ENCODE measurements at places on chromosomes 11 and 22.
A peak's percentile ranks its signal among the peaks of the same experiment; 100 is the strongest.

- DNase-seq, result peak; percentile 47
These were observed 15.2 kb upstream of the TH start for GRCh38 chr11:2186669-2187279.

- DNase-seq, result no peak
These were observed 58.1 kb downstream of the OSBP2 start for GRCh38 chr22:30752771-30753170.

DNA sequence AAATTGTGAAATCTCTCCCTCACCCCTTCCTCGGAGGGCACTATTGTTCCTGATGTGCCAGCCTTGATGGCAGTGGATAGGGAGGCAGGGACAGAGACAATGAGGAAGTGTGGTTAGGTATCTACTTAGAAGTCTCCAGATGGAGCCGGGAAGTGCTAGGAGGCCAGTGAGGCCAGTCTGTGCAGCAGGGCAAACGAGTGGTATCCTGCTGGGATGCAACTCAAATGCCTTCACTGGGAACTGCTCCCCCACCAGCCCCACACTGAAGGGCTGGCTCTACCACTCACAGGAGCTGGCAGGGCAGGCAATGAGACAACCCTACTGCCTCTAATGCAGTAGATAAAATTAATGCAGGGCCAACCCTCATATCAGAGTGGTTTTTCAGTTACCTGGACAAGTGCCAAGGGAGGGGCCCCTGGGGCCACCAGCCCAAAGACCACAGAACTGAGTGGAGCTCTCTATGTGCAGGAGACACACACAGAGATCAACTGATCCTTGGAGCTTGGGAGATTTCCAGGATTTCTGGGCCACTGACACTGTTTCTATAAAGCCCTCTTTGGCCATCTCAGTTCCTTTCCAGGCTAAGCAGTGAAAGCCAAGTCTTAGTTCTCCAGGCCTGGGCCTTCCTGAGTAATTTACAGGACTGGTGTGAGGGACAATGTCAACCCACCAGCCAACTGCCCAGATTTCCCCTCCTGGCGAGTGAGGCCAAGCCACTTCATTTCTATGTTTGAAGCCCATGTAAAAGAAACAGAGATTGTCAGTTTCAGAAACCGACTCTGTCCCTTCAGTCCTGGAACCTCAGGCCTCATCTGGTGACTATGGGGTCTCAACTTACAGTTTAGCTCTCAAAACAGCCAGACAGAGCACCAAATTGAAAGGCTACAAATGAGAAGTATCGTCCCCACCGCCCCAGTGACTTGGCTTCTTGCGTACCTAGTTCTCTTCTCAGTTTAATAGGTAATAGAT lies 4.1 kb downstream of the MIF start:
- no peak for DNase-seq

DNA sequence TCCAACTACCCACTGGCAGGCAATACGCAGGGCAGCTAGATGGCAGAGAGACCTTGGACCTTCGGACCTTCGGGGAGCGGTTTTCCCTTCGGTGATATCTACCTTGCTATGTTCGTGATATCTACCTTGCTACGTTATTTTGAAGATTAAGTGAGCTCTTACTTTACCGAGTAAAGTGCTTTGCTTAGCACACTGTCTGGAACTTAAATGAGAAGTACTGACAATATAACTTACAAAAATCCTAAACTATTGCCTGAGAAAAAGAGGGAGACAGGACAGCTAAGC lies 1.0 kb upstream of the PRDM10 start:
- DNase-seq, result no peak

- no peak for DNase-seq
These were observed 261.4 kb upstream of the POU2AF2 start for GRCh38 chr11:110984147-110984546.

DNA sequence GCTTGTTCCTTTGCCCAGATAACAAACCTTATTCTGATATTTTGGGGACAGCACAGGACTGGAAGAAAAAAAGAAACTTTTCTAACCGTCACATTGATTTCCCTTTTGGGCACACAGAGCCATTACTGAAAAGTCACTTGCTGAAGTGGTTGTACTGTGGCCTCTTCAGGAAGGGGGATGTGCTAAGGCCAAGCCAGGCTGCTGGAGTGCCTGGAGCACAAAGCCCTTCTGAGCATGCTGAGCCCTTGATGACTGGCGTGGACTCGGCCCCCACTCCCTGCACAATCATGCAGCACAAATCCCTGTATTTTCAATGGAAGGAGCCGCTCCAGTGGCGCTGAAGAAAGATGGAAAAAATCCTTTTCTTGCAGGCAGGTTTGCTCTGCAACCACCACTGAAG lies 164.2 kb downstream of the NTM start:
- DNase-seq, result no peak

- no peak for DNase-seq
These were observed 18.7 kb downstream of the ALG12 start for GRCh38 chr22:49899530-49899929.

GRCh38 chr11:15665368-15665871 lies 550.7 kb downstream of the INSC start:
- DNase-seq, result no peak

- DNase-seq, result no peak
These were observed 25.4 kb downstream of the PATL1 start for GRCh38 chr11:59643390-59643789.

DNA sequence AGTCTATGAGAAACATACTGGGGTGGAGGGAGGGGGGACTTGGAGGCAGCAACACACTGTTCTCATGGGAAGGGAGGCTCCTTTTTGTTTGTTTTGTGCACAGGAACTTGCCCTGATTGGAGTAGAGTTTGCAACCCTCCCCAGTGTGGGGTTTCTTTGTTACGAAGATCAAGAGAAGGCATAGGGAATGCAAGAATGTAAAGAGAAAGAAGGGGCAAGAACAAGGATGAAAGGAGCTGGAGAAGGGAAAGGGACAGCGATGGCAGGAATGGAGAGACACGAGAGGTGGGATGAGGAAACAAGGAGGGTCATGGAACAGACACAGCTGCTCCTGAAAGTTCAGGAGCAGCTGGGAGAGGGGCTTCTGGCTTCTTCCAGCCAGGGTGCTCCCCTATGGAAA lies 611.7 kb downstream of the NTM start:
- no peak for DNase-seq

GRCh38 chr11:287821-288477 lies 977 bp upstream of the PGGHG start:
- peak; percentile 79 for DNase-seq

DNA sequence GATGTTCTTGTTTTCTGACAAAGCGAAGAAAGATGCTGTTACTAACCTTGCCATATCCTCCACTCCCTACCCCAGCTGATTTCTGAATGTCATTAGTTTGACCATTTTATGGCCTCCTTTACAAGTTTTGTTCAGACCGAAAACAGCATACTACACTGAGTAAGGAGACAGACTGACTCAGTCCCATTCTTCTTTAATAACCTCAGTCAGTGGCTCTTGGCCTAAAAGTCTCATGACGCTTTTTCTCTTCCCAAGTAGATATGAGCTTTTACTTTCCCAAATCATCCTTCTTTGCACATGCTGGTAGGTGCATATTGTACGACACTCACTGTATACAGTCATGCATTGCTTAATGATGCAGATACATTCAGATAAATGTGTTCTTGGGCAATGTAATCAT lies 8.0 kb upstream of the FIBIN start:
- no peak for DNase-seq

- no peak for DNase-seq
These were observed 16.3 kb downstream of the ADORA2A start for GRCh38 chr22:24443668-24444067.

GRCh38 chr11:46541593-46542371 lies 52.0 kb downstream of the AMBRA1 start:
- no peak for DNase-seq

DNA sequence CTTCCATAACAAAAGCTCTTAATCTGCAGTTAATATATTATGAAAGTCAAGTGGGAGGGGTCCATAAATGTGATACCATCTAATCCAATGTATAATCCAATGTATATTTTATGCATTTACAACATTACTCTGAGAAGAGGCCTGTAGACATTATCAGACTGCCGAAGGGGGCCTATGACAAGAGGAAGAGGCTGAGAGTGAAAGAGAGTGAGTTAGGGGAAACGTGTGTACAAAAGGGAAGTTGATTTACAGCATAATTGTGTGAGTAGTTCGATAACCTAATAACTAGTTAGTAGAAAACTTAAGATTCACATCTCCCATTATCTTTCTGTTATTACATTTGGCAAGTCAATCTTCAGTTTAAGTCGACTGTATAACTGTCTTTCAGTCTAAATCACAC lies 86.6 kb downstream of the DDX10 start:
- no peak for DNase-seq

Data from CD8-positive, alpha-beta T cell (primary cell).